M059J (cell line): ENCODE measurements at places on chromosomes 1 and 21.

DNA sequence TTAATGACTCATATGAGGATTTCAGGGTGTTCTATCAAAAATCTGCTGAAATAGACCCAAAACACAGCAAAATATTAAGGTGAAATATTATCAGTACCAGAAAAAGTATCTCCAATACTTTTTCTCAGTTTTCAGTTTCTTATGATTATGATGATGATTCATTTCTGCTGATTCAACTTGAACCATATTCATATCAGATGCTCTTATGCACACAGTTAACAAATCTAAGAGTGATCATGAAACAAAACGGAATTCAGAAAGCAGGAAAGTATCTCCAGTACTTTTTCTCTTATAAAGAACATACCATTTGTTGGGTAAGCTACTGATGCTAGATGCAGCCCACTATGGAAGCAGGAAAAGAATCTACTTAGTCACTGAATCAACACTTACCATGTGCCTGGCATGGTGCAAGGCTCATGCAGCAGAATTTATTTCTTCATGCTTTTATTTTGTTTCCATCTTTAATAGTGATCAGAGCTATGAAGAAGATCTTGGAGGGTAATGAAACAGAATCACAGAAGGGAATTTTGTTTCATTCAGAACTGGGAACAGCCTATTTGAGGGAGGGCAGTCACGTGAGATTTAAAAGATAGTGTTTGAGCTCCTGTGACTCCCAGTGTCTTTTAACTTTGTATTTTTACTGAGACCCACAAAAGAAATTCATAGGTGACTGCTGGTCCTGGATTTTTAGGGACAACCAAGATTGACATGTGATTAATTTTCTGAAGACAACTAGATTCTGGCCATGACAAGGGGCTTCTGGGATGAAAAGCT lies 480.6 kb downstream of the SETD4 start:
- no peak for DNase-seq

DNA sequence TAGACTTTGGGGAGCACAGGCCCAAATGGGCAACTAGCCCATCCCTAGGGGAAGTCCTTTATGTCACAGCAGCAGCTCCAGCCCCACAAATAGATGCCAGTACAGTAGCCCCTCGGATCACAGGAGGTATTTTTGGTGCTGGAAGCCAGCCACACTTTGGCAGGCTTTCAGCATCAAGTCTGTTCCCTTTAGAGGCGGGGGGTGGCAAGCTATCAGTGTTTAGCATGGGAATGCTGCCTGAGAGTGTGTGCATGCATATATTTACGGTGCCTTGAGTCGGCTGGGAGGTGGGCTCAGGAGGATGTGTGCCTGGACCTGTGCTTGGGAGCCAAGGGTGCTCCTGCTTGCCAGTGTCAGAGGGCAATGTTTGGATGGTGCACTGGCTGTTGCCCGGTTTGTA lies 3.5 kb upstream of the PLXNA2 start:
- DNase-seq: no peak

GRCh38 chr1:81325397-81325796 lies 475.3 kb upstream of the ADGRL2 start:
- no peak for DNase-seq

- DNase-seq: no peak
Measured at GRCh38 chr1:42593486-42594100, 64.6 kb upstream of the PPIH start.
